ENCODE measurements at places on chromosomes 6 and 20.
A peak's percentile ranks its signal among the peaks of the same experiment; 100 is the strongest.

DNA sequence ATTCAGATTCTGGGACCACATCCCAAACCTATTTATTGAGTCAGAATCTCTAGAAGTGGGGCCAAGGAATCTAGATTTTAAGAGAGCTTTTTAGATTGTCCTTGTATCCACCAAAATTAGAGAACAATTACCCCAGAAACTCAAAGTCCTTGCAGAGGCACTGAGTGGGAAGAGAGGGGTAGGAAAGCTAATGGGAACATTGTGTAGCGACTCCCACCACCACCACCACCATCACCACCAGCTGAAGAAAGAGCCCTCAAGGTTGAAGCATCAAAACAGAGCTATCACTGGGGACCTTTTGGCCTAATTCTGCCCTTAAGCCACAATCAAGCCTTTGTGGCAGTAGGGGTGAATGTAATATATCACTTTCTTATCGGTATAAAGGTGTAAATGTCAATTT is 39.0 kb upstream of the SLC32A1 start:
- DNase-seq, result no peak

DNA sequence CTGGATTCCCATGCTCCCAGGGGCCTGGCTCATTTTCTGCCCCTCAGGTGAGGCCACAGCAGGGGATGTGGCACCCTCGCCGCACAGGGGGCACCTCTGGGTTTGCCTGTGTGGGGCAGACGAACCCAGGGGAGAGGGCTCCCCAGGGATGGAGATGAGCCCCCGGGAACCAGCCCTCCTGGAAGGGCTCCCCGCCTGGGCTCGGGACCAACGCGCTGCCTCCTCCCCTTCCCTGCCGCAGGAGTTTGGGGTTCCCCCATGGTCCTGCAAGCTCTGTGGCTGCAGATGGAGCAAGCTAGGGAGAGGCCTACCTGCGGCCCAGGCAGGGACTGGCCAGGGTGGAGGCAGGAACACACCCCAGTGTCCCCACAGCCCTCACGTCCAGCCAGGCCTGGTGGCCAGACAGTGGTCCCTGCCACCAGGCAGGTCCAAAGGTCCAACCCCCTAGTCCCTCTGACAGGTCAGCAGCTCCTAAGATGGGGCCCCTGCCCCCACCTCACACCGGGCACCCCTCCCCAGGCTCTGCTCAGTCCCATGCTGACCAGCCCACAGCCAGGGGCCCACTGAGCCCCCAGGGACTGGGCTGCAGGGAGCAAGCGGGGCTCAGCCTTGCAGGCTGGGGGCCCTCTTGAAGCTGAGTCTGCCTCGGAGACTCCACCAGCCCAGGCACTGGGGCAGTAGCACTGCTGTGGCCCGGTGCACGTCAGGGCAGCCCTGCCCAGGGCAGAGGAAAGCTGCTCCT is 13.7 kb downstream of the LAMA5 start:
- DNase-seq, result no peak

- no peak for DNase-seq
Observed at GRCh38 chr6:44399991-44400390, 12.5 kb downstream of the CDC5L start.

DNA sequence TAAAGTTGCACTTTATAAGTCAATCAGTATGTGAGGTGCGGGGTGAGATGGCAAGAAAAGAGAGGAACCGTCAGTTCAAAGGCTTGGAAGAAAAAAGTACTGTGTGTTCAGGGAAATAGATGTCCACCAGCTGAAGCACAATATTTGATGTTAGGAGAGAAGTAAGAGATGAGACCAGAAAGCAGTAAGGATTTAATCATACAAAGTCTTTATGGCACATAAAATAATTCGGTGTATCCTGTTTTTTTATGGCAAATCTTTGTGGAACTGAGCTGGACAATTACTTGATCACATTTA is 197.2 kb downstream of the FAXC start:
- no peak for DNase-seq

GRCh38 chr20:32034581-32035425 is 17.2 kb upstream of the HCK start:
- DNase-seq, result no peak

DNA sequence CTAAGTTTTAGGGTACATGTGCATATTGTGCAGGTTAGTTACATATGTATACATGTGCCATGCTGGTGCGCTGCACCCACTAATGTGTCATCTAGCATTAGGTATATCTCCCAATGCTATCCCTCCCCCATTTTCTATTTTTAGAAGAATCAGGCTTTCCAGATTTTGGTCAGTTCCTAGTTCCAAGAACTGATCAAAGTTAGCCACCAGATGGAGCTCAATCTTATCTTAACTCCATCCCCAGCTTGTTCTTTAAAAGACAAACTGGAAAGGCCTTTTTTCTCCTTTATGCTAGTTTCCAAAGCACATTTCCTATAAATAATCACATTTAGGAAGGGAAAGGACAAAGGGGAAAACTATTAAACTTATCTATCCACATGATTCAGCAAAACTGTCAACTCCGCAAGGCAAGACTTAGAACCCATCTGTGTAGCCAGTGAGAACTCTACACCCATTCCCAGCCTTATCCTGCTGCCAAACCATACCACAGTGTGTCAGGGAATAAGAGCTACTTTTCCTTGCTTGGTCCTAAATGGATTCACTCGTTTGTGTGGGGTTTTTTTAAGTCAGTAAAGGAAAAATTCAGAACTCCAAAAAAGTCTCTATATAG is 22.8 kb upstream of the KHDC1 start:
- DNase-seq, result no peak

DNA sequence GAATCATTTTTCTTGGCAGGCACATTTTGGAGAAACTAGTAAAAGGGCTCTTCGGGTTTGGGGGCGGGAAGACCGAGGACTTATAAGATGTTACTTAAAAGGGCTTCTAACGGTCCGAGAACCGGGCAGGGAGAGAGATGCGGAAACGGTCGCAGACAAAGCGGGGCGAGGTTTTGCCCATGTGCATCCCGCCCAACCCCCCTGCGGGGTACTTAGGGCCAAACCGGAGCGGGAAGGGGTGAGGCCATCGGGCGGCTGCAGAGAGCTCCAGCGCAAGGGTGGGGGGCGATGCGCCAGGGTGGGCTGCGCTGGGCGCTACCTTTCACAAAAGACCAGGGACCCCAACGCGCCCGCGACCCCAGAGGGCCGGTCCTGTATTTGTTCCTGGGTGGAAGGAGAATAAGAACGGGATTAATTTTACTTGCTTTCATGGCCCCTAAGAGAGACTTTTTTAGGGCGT is 616 bp downstream of the TUBB start:
- peak; percentile 24 for DNase-seq

DNA sequence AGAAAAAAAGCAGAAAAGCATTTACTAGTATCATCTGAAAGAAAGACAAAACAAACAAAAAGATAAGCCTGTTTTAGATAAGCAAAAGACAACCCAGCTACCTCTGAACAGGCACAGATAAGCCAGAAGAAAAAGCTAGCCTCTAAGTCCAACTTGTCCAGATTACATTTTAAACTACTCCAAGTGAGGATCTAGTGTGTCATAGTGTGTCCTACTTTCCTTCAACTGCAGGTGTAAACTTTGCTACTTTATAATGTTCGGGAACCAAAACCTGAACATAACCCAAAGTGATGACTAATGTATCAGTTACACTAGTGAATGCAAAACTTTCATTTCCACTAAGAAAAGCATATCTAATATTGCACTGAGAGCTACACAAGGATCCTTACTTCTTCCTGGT is 19.5 kb downstream of the ADNP start:
- DNase-seq, result no peak

DNA sequence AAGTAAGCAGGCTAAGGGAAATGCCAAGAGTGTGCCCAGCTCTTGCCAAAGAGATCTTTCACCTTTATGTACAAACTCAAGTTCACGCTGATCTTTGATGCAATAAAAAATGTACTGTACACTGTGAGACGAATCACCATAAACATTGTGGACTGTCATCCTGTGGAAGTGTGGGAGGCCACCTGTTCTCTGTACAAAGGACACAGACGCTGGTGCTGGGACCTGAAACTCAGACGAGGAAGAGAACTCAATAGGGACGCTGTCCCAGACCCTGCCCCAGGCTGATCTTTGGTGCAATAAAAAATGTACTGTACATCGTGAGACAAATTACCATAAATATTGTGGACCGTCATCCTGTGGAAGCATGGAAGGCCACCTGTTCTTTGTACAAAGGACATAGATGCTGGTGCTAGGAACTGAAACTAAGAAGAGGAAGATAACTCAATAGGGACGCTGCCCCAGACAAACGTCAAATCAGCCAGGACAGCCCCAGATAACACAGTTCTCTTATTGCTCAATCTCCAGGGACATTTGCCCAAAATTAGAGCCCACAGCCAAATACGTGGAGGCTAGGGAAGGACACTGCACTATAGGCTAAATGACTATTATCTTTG is 312.7 kb upstream of the SGK1 start:
- no peak for DNase-seq

GRCh38 chr6:19463250-19463649 is 373.9 kb upstream of the ID4 start:
- no peak for DNase-seq

DNA sequence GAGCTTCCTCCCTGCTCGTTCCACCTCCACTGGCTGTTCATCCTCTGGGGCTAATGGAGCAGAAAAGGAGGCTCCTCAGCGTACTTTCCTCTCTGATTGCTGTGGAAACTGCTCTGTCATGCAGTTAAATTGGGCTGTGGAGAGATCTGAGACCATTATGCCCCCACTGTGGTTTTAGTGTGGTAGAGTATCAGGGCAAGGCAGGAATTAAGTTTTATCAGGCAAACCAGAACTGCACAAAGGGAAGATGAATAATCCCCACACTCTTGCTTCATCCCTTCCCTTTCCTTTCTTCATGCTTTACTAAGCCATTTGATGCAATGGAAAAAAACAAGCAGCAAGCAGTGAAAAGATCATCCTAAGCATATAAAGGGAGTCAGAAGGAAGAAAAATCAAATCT is 11.9 kb upstream of the ME1 start:
- DNase-seq, result no peak

- no peak for DNase-seq
Observed at GRCh38 chr6:145731447-145731846, 3.9 kb downstream of the EPM2A start.

GRCh38 chr6:128241216-128241615 is 279.2 kb downstream of the PTPRK start:
- no peak for DNase-seq

- peak; percentile 7 for DNase-seq
Observed at GRCh38 chr6:159788753-159789376, 537 bp downstream of the TCP1 start.

DNA sequence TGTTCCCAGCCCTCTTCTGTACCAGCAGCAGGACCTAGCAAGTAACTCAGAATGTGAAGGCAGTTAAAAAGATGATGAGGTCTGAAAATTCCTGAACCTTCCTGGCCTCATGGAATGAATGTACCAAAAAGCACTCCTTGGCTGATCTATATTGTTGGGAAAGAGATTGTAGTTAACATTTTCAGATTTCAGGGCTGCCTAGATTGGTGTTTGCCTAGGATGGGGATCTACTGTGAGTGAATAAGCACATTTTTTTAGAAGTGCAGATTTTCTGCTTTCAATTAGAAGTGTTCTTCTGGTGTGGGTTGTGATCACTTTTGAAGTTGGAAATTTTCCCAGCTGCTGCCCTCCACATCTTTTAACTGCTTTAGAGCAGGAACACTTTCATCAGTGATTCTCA is 6.2 kb downstream of the MYLIP start:
- no peak for DNase-seq

DNA sequence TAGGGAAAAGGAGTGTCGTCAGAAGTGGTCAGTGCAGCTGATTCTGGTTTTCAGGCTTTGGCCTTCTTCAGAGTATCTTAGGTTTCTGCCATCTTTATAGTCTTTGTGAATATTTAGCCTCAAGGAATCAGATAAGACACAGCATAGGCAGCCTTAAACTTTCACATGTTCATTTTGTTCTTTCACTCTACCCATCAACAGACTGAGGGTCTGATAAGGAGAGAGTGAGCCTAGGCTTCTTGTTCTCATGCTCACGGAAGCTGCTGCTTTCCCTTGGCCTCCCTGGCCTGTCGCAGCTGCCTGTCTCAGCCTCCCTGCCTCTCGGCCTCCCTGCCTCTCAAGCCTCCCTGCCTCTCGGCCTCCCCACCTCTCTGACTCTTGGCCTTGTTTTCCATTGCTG is 20.1 kb downstream of the RTF2 start:
- no peak for DNase-seq

DNA sequence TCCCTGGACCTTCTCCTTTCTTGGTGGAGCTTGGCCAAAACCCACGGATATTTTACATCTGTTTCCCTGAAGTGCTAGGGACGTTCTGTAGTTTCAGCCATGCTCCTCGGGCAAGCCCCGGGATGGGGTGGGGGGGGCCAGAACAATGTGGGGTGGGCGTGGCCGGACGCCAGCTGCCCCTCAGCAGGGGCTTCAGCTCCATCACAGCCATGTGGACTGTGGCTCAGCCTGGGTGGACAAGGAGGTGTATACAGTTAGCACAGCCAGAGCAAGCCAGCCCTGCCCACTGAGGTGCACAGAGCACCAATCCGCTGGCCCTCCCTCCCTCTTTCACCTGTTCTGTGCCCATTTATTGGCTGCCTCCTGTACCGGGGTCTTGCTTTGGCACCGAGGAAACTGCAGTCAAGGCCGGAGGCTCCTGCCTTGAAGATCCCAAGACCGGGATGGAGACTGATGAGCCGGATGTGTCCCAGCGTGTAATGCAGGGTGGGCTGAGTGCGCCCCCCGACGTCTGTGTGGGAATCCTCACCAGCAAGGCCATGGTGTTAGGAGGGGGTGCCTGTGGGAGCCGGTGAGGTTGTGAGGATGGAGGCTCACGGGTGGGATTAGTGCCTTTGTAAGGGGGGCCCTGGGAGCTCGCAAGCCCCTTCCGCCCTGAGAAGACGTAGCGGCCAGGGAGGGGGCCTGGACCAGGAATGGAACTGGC is 28.0 kb downstream of the FRMD1 start:
- DNase-seq, result no peak

GRCh38 chr6:51139950-51140385 is 321.3 kb downstream of the TFAP2B start:
- DNase-seq, result no peak

- peak; percentile 4 for DNase-seq
Observed at GRCh38 chr6:53718597-53719460, 53.3 kb upstream of the KLHL31 start.

- DNase-seq, result no peak
Observed at GRCh38 chr6:13409991-13410390, 77.4 kb downstream of the GFOD1 start.

DNA sequence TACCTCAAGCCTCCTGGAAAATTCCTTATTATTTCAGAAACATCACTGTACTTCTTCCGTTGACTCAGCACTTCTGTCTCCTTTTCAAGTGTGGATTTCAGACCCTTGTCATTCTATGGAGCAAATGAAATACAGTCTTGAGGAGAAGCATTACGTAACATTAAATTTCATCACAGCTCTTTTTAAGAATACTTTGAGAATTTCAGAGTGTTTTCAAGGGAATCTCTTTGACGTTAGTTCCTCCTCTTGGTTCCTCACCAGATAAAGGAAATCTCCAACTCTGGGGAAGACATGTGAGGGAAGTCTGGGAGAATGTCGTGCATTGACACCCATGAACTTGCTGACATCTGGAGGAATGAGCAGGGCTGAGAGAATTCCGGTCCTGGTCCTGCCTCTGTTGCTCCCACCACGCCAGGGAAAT is 32.3 kb downstream of the UST start:
- DNase-seq, result no peak

GRCh38 chr6:106803188-106803587 is 171.3 kb downstream of the CD24 start:
- no peak for DNase-seq
